KG1 (cell line): ENCODE measurements at places on chromosomes 3 and 15.

- DNase-seq: no peak
Observed at GRCh38 chr15:91522605-91523332, 330.7 kb upstream of the SLCO3A1 start.

DNA sequence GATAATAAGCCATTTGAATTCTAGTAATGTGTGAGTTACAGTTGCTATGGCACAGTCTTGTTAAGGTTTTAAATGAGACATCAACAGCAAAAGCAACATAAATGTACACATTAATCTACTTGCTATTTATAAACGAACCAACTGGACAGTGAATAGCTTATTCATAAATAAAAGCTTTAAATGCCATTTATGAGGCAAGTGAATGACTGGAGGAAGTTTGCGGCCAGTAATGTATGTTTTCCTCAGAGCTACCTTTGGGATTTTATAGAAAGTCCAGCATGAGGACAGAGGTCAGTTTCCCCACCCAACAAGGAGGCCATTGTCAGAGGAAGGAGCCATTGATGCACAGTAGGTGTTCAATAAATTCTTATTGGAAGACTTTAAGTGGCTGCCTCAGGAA is 48.0 kb upstream of the PXYLP1 start:
- DNase-seq: no peak

DNA sequence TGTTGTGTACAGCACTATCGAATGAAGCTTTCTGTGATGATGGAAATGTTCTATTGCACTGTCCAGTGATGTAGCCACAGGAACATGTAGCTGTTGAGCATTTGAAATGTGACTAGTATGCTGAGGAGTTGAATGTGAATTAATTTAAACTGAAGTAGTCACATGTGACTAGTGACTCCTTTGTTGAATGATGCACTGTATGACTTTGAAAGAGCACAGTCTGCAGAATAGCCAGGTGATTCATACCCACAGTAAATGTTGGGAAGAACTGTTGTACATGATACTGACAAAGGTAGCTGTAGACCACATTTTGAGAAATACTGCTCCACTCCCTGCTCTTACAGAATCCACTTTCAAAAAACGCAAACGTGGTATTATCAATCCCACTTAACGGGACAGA is 34.0 kb upstream of the ACTL6A start:
- no peak for DNase-seq

- no peak for DNase-seq
Observed at GRCh38 chr3:165359005-165359404, 162.8 kb upstream of the SLITRK3 start.

GRCh38 chr15:66036859-66037258 is 167.6 kb downstream of the RAB11A start:
- DNase-seq: no peak

DNA sequence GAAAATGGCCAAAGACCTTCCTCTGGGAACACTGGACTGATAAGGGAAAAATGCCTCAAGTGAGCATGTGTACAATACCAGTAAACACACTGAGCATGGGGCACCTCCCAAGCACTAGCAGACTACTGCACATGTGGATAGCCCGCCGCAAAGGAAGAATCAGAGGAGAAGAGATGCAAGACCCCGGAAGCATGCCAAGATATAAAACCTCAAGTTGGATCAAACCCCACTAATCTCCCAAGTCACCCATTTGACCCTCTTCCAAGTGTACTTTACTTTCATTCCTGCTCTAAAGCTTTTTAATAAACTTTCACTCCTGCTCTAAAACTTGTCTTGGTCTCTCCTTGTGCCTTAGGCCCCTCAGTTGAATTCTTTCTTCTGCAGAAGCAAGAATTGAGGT is 121.1 kb upstream of the PLAAT1 start:
- no peak for DNase-seq

DNA sequence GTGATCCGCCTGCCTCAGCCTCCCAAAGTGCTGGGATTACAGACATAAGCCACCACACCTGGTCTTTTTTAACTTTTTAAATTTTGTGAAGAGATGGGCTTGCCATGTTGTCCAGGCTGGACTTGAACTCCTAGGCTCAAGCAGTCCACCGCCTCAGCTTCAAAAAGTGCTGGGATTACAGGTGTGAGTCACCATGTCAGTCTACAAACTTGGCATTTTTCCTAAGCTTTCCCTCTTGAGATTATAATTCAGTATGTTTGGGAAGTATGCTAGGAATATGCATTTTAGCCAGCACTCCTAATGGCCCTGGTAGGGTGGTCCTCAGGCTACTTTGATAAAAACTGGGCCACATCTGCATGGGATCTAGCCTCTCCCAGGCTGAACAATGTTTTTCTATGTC is 4.4 kb downstream of the WDR73 start:
- DNase-seq: no peak

- no peak for DNase-seq
Observed at GRCh38 chr3:26559227-26559626, 63.3 kb upstream of the LRRC3B start.

DNA sequence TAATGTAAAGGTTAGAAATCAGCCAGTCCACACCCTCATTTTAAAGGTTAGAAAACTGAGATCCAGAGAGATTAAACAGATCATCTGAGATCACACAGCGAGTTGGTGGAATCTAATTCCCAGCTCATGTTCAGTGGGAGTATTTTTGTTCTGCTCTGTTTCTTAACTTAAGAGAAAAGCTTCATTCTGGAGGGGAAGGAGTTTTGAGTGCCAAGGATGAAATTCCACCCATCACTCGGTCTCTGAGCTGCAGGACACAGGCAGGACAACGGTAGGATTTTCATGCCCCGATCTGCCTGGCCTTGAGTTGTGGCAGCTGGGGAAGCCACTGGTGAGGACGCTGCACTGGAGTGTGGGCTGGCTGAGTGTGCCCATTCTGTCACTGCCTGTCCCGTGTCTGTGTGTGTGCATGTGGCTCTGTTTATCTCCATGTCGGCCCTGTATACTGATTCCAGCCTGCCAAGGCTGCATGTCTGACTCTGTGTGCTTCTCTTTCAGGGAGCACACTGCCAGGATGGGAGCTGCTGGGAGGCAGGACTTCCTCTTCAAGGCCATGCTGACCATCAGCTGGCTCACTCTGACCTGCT is 94.3 kb downstream of the CEMIP start:
- DNase-seq: no peak

DNA sequence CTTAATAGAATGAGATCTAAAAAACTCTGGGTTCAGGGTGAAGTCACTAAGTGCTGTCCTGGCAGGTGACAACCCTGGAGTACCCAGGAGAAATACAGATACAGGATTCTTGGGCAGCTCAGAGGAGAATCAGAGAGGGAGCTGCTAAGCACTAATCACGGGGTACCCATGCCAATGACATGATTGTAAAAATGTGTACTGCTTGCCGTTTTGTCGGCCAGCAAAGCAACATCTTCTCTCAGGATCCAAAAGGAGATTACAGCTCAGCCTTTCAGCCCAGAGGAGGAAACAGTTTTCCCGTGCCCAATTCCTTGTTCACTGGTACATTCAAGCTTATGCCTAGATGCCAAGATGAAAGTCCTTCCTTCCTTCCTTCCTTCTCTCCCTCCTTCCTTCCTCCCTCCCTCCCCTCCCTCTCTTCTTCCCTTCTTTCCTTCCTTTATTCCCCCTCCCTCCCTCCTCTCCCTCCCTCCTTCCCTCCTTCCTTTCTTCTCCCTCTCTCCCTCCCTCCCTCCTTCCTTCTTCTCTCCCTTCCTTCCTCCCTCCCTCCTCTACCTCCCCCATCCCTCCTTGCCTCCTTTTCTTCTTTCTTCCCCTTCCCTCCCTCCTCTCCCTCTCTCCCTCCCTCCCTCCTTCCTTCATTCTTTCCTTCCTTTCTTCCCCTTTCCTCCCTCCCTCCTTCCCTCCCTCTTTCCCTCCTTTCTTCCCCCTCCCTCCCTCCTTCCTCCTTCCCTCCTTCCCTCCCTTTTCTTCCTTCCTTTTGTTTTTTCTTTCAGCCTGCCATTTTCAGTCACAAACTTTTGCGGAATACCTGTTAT is 4.1 kb upstream of the MINAR1 start:
- no peak for DNase-seq

GRCh38 chr3:182400838-182401237 is 392.5 kb upstream of the ATP11B start:
- no peak for DNase-seq

- DNase-seq: no peak
Observed at GRCh38 chr3:23928524-23928923, 11.6 kb downstream of the RPL15 start.

GRCh38 chr3:121581691-121582090 is 11.5 kb upstream of the FBXO40 start:
- no peak for DNase-seq

DNA sequence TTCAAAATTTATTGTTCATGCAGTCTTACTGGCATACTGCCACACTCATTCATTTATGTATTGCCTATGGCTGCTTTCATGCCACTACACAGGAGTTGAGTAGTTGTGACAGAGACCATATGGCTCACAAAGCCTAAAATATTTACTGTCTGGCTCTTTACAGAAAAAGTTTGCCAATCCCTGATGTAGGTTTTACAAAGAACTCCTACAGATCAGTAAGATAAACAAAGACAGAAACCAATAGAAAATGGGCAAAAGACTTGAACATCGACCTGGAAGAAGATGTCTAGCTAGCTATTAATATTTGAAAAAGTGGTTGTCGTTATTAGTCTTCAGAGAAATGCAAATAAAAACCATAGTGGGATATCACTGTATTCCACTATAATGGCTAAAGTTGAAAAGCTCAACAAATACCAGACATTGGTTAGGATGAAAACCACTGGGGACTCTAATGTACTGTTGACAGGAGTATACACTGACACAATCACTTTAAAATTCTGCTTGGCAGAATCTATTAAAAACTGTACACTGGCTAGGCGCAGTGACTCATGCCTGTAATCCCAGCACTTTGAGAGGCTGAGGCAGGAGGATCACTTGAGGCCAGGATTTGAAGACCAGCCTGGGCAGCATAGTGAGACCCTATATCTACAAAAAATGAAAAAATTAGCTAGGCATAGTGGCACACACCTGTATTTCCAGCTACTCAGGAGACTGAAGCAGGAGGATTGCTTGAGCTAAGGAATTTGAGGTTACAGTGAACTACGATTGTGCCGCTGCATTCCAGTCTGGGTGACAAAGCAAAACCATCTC is 87.7 kb downstream of the NEO1 start:
- no peak for DNase-seq

- DNase-seq: no peak
Observed at GRCh38 chr3:65094723-65095122, 406.9 kb upstream of the ADAMTS9 start.
